M059J (cell line): ENCODE measurements at places on chromosomes 3 and 15.

GRCh38 chr3:142523921-142524566 is 54.5 kb downstream of the ATR start:
- no peak for DNase-seq

- DNase-seq: no peak
Measured at GRCh38 chr3:44114142-44114541, 127.5 kb upstream of the TOPAZ1 start.

GRCh38 chr15:40693904-40694687 is 878 bp upstream of the RAD51 start:
- no peak for DNase-seq

DNA sequence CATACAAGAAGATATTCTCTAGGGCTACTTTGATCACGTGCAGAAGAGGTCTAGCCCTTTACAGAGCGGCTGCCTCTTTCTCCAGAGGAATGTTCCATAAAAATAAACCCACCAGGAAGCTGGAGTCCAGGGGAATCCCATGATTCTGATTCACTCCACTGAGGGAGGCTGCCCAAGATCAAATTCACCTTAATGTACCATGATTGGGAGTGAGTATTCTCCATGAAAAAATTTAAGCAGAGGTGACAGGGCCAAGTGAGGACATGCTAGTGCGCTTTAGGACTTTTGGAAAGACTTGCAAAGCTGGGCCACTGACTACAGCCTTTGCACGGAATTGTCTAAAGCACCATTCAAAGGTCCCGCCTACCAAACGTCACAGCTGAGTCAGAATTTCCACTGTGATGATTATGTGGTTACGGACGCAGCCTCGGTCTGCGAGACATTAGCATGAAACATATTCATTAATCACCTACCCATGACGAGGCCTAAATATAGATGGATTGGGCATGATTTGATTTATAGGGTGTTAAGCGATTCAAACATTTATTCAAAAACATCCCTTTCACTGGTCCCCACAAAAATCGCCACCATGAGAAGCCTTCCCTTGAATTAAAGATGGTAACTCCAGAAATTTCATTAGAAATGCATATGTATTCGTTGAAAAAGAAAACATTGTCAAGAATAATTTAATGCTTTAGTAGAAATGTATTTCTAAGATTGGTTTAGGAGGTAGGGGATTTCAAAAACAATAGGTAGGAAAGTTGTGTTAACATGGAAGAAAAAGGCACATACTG is 152.6 kb downstream of the GREM1 start:
- DNase-seq: peak; percentile 99

- no peak for DNase-seq
Measured at GRCh38 chr3:127666676-127667075, 6.1 kb upstream of the ABTB1 start.

DNA sequence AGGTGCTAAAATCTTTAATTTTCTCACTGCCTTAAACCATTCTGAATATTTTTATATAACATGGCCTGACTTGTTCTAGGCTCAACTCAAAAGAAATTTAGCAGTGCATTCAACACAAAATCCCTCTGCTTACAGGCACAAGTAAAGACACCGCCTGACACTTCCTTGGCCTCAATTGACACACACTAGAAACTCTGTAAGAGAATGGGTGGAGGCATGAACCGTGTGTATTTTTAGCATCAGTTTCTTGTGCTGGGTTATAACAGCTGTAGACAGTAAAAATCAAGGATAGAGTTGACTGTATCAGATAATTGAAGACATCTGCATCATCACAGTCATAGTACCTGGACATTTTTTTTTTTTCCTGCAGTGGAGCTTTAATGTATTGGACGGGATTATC is 54.3 kb downstream of the SLC9A9 start:
- no peak for DNase-seq

DNA sequence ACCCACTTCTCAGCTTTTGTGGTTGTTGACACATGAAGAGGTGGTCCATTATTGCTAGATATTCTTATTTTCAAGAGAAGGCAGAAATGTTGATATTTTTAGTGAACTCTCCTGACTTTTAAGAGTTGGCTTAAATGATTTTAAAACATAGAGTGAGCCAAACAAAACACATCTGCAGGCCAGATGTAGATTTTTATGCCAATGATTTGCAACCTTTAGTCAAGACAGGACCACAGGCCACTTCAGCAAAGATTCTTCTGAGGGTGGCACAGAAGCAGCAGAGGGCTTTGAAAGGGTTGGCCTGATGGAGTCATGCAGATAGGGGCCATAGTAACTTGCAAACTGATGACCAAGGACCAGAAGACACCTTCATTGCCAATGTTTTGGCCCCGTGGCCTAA is 276.5 kb upstream of the P2RY1 start:
- DNase-seq: no peak

- peak; percentile 12 for DNase-seq
Measured at GRCh38 chr3:115635406-115635805, 12.1 kb downstream of the GAP43 start.

DNA sequence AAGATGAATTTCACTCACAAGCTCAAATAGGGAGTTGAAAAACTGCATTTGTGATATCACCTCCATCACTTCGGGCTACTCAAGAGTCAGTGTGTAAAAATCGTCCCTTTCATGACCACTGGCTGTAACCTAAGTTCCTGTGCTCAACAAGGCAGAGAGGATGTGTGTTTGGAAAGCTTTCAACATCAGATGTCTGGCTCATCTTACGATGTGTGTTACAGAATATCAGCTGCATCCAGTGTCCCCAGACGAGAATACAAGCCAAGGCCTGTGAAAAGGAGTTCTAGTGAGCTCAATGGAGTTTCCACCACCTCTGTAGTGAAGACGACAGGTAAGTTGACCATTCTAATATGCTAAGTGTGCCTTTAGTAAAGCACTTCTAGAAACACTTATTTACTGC is 65.5 kb upstream of the ADAMTSL3 start:
- no peak for DNase-seq

DNA sequence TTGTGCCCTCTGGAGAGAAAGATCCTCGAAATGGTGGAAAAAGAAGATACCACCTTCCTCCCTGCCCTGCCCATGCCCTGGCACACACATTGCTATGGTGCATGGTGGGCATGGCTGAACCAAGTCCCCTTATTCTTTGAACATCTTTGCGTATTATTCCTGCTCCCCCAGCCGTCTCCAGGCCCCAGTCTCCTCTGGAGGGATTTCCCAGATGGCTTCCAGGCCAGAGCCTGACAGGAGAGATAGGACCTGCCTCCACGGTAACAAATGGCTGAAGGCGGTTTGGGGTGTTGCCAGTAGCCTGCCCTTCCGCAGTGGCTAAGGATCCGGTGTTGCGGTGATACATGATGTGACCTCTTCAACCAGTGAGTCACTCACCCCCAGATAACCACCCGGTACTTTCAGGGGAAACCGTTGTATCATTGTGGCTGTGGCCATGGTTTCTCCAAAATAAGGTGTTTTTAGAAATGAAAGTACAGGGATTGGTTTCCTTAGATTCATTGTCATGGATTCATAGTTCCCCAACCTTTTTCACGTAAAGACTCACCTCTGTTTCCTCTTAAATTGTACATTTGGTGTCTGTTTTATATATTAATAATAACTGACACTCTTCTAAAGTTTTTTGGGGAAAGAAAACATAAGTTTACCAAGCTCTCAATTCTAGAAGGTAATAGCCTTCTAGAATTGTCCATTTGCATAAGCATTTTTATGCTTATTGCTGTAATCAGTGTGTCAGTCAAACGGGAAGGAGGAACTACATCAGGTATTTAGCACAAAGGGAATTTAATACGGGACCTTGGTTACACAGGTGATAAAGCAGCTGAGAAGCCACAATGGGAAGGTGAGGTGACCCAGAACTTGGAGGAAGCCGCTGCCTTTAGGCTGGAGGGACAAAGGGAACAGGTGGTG is 25.9 kb downstream of the SMAD3 start:
- DNase-seq: peak; percentile 99

- DNase-seq: peak; percentile 76
Measured at GRCh38 chr15:89462198-89462912, 34.0 kb downstream of the RHCG start.

- no peak for DNase-seq
Measured at GRCh38 chr3:63972987-63973386, 50.3 kb downstream of the PSMD6 start.
